NCI-H1930 (cell line): ENCODE measurements at places on chromosomes 1 and 21.
A peak's percentile ranks its signal among the peaks of the same experiment; 100 is the strongest.

DNA sequence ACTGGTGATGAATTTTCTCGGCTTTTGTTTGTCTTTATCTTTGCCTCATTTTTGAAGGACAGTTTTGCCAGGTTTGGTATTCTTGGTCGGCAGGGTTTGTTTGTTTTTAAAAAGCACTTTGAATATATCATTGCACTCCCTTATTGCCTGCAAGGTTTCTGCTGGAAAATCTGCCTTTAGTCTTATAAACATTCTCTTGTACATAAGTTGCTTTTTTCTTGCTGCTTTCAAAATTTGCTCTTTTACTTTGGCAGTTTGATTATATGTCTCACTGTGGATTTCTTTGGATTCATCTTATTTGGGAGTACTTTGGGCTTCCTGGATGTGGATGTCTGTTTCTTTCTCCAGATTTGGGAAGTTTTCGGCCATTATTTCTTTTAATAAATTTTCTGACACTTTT lies 58.1 kb upstream of the C1orf146 start:
- DNase-seq = no peak

DNA sequence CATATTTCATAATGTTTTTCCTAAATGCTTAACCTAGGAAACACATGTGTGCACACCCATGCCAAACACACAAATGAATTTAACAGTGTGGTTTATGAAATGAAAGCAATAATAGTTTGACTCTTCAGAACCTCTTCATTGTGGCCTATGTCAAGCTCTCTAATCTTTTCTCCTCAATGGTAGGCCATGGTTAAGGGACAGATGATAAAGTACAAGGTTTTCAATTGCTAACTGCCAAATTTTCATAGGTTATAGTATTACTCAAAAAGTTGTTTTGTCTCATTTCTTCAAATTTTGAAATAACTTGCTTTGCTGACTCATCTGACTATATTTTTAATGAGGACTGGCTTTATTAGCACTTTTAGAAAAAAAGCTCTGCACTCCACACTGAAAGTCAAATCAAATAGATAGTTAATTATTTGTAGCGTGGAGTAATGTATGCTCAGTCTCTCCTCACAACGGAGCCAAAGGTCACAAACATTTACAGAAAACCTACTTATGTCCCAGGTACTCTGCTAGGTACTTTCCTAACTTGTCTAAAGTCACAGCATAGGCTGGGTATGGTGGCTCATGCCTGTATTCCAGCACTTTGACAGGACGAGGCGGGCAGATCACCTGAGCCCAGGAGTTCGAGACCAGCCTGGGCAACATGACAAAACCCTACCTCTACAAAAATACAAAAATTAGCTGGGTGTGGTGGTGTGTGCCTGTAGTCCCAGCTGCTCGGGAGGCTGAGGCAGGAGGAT lies 3.0 kb upstream of the ADCY10 start:
- no peak for DNase-seq

- peak; percentile 69 for DNase-seq
Measured at GRCh38 chr1:213568929-213569815, 418.6 kb upstream of the PROX1 start.

GRCh38 chr1:99691175-99691574 lies 45.3 kb downstream of the PALMD start:
- DNase-seq = no peak

DNA sequence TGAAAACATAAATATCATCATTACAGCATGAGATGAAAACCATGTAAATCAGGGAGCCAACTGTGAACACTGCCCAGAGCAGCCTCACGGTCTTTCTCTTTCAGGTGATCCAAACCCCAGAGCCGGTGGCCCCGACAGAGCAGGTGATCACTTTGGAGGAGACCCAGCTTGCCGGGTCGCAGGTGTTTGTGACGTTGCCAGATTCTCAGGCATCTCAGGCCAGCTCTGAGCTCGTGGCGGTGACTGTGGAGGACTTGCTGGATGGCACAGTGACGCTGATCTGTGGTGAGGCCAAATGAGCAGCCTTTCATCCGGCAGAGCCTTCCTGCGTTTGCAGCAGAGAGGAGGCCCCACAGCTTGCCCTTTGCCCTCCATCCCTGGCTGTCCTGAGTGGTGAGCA lies 37.2 kb upstream of the EPHA8 start:
- DNase-seq = no peak
